Stimulated activated CD4-positive, alpha-beta T cell treated with anti-CD3 and anti-CD28 coated beads, Interleukin-1b, Interleukin-23, amount 100 ng/mL, for 48 hours (primary cell): ENCODE measurements at places on chromosomes 12 and 14.

- DNase-seq = no peak
Observed at GRCh38 chr12:50988871-50989270, 36.5 kb downstream of the HIGD1C start.

GRCh38 chr12:67994046-67994445 is 4.8 kb downstream of the IFNG-AS1 start:
- DNase-seq = no peak

DNA sequence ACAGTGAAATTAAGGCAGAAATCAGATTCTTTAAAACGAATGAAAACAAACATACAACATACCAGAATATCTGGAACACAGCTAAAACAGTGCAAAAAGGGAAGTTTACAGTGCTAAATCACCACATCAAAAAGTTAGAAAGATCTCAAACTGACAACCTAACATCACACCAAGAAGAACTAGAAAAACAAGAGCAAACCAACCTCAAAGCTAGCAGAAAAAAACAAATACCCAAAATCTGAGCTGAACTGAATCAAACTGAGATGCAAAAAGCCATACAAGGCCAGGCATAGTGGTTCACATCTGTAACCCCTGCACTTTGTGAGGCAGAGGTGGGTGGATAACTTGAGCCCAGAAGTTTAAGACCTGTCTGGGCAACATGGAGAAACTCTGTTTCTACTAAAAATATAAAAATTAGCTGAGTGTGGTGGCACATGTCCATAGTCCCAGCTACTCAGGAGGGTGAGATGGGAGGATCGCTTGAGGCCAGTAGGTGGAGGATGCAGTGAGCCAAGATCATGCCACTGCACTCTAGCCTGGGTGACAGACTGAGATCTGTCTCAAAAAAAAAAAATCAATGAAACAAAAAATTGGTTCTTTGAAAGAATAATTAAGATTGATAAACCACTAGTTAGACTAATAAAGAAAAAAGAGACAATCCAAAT is 33.2 kb upstream of the LDHB start:
- DNase-seq = no peak

GRCh38 chr14:99668307-99669295 is 15.5 kb upstream of the CYP46A1 start:
- DNase-seq = no peak

GRCh38 chr12:9810671-9811070 is 16.6 kb upstream of the KLRF1 start:
- no peak for DNase-seq

GRCh38 chr12:14588571-14588970 is 20.9 kb upstream of the PLBD1 start:
- no peak for DNase-seq

DNA sequence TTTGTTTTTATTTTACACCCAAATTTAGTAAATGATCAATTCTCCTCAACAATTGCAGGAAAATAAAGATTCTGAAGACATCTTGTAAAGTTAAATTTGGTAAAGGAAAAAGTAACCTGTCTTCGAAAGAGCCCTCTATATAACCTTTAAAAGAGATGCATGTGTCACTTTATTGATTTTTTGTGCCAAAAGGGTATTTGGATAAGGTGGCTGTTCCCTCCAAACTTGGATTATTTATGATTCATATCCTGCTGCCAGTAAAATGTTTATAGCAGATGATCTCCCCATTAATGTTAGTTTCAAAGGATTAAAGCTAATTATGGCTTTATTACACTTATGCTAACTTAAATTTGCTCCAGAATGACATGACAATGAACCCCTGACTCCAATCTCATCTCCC is 98.8 kb downstream of the DUSP6 start:
- no peak for DNase-seq

GRCh38 chr12:39122562-39123204 is 217.3 kb upstream of the CPNE8 start:
- DNase-seq = no peak

DNA sequence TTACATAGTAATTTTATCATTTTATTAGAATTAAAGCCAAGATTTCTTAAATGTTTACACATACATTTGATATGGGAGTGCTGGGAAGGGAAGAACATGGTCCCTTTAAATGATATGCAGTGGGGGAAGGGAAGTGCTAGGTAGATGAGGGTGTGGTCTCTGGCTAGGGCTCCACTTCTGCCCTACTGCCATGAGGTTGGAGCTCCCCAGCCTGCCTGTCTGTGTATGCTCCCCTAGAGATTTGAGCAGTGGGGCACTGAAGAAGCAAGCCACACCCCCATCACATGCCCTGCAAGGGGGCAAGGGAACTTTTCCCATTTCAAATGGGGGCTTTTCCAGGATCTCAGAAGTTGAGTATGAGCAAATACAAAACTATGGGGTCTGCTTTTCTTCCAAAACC is 25.5 kb downstream of the CLECL1 start:
- no peak for DNase-seq

DNA sequence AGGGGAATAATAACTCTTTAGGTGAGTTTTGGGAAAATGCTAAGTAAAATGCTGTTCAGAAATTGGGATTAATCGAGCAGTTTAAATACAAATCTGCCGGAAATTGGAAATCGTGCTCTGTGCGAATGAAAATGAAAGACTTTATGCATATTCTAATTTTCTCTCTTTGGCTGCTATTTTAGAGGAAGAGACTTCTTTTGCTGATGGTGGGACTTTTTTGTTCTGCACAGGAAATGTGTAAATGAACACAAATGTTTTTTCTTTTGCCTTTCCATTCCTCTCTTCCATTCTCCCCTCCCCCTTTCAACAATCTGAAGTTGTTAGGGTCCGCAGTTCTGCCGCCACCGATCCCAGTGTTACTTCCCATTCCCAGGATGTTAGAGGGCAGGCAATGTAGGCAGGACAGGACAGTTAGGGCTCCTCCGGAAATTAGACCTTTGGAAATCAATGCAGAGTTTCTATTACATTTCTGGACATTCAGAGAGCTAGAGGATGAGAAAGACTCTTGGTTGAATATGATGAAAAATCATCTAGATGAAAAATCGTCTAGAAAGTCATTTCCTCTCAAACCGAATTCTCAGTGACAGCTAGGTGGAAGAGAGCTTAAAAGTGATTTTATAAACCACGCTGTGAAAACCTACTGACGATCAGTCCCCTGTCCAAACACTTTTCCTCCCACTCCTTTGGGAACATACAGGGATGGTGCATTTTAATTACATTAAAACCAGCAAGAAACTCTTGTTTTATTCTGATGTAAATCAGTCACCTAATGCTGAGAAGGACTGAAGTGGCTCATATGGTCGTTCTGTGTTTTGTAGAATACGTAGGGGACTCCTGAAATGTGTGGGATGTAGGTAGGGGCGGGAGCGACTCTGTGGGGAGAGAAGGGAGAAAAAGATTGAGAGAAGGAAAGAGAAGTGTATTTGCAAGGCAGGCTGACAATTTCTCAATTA is 17.8 kb downstream of the FOXG1 start:
- DNase-seq = no peak

GRCh38 chr14:101101456-101102056 is 198.0 kb upstream of the RTL1 start:
- DNase-seq = no peak

DNA sequence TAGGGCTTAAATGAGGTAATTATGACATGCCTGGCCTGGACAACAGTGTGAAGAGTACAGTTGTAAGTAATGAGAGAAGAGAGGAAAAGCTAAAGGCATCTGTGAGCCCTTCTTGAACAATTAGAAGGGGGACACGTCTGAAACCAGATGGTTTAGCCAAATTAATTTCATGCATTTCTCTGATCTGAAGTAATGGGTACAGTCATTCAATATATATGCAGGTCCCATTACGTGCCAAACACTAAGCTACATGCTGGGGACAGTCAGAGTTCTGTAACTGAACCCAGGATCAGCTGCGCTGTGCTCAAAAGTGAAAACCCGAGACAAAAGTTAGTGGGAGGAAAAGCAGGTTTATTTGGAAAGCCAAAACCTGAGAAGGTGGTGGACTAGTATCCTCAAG is 207.2 kb upstream of the TMTC1 start:
- DNase-seq = no peak

GRCh38 chr12:53190108-53190729 is 9.5 kb upstream of the CSAD start:
- peak; percentile 56 for DNase-seq

DNA sequence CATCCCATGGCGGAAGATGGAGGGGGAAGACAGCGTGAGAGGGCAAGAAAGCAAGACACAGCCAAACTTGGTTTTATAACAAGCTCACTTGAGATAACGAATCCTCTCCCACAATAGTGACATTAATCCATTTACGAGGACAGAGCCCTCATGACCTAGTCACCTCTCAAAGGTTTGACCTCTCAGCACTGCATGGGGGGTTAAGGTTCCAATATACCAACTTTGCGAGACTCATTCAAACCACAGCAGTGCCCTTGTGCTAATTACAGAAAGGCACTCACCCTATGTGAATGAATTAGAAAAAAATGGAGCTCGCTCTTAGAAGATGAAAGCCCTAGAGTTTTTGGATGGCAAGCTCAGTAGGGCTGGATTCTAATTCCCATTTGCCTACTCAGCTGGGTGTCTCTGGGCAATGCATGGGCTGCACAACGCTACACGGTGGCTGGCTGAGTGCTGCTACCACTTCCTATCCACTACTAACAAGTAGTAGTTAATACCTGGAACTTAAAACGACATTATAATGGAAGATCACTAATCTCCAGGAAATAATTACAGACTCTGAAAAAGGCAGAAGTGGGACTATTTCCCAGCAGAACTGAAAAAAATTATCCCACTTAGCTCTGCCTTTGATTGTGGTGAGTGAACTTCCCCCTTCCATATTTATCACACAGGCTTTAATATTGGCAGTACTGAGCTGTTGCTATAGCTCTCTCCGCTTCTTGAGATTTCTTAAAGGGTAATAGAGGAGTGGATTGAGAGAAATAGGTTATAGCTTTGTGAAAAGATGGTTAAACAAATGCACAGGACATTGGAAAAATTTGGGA is 27.5 kb downstream of the TESPA1 start:
- no peak for DNase-seq

GRCh38 chr12:9634177-9634803 is 26.6 kb upstream of the KLRB1 start:
- peak; percentile 73 for DNase-seq

DNA sequence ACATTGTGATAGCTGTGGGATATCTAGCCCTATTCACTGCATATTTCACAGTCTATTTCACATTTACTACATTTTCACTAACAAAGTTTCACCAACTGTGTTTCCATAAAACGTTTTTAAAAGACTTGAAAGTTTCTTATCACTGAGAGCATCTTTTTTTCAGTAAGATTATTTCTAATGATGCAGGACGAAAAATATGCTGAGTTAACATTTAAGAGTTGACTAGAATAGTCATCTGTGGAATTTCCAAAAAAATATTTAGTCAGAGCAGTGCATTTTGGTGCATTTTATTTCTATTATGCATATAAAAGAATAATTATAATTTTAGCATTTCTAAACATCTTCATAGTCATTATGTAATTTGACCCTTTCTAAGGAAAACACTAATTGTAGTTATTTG is 143.8 kb upstream of the CLEC14A start:
- DNase-seq = no peak

- no peak for DNase-seq
Observed at GRCh38 chr12:67649261-67649569, 670 bp downstream of the DYRK2 start.

DNA sequence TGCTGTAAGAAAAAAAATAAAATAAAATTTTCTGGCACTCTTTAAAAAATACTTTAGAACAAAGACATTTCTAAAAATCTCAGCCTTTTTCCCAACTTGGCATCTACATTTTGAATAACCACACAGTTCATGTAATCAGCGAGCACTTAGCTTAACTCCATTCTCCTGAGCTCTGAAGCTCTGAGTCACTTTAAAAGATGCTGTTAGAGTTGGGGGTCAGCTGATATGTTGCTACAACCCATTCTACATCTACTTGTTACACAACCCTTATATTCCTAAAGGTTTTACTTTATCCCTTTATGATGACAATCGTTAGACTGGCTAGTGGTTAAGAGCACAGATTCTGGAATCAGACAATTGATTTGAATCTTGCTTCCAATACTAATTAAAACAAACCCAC is 48.3 kb downstream of the SLC41A2 start:
- DNase-seq = no peak

DNA sequence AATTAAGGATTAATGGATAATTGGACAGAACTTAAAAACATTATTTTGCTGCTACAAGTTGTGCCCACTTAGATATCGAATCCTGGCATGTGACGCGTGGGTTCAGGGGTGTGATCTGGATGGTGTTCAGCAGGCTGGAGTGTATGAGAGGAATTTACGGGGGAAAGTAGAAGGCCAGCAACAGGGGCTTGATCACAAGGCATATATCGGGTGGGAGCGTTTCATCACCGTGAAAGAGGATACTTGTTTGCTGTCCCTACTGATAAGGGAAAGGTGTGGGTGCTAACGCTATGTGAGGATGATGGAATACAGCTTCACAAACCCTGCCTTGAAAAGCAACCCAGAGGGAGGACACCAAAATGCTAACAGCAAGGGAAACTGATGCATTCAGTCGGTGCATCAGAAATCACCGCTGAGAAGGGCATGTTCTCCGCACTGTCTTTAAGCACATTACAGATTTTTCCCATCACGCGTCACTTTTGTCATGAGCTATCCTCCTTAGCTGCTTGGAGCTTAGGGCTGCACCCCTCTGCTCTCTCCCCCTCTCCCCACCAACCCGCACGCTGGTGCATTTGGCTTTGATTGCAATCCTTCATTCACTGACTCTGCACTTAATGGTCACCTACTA is 13.4 kb downstream of the HHIPL1 start:
- no peak for DNase-seq

DNA sequence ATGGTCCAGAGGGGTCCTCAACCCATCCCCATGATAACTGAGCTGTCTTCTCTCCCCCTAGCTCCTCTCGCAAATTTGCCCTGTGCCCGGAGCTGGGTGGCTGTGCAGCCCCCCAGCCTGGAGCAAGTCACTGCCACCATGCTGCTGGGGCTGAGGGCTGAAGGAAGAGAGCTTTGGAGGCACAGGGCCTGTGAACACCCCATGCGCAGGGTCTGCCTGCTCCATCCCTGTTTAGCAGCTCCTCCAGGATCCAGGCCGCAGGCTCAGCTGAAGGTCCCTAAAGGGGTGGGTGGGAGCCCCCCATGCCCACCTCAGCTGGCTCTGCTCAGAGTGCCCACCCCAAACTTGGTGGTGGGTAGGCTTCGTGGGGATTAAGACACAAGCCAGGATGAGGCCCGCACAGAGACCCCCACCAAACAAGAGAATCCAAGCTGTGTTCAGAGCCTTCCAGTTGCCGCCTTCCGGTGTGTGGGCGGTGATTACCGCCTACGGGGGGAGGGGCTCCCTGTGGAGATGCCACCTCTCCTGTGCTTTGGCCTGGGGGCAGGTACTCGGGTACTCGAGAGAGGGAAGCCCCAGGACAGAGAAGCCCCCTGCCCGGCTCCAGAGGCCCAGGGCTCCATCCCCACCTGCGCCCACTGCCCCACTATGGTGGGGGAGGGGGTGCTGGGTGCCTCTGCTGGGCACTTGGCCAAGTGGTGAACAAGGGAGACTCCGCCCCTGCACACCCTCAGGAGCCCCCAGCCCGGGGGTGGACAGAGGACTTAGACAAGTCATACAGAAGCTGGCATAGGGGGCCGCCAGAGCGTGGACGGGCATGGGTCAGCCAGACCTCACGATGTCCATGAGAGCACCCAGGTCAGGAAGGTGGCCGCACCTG is 1.4 kb upstream of the JAG2 start:
- no peak for DNase-seq
